ENCODE measurements at places on chromosomes 5 and 9.

DNA sequence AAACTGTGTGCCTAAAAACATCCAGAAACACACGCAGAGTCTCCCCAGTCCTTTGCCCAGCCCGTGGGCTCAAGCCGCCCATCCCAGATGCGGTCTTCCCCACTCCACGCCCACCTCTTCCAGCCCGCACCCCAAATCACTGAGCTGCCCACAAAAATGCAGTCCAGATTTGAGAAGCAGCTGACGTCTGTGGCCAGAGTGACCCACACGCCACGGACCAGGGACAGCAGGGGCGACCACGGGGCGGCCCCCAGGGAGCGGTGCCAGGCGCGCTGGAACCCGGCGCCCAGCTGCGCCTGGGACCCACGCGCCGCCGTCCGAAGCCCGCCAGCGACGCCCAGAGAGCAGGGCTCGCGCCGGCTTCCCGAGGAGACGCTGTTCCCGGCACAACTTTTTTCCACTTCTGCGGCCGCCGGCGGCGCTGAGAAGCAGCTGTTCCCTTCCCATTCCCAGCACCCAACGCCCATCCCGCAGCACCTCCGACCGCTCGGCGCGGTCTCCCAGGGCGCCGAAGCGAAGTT lies 674 bp downstream of the LHFPL2 start:
- no peak for DNase-seq

DNA sequence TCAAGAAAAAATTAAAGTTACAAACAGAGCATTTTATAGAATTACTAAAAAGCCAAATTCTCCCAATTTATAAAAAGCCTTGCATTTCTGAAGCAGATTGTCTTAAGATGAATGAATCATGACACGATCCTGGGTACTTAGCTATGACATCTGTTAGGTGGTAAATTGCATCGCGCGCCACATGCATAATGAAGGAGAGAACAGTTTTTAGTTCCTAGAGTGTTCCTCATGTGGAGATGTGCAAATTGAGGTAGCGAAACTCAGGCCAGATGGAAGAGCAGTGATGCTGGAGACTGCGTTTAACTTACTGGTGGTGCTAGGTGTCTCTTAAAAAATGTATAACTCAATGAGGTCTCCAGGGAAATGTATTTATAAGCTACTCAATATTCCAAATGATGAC lies 516.1 kb downstream of the EFNA5 start:
- DNase-seq = no peak

- DNase-seq = no peak
Observed at GRCh38 chr5:43432486-43433375, 20.5 kb upstream of the CCL28 start.

GRCh38 chr5:91562922-91563321 lies 179.8 kb upstream of the ARRDC3 start:
- no peak for DNase-seq

GRCh38 chr9:127163409-127163808 lies 41.0 kb upstream of the ANGPTL2 start:
- no peak for DNase-seq

GRCh38 chr5:171820561-171820960 lies 34.9 kb downstream of the SMIM23 start:
- no peak for DNase-seq

GRCh38 chr9:16307626-16308195 lies 562.8 kb downstream of the BNC2 start:
- no peak for DNase-seq

- no peak for DNase-seq
Observed at GRCh38 chr5:10712574-10713366, 48.3 kb downstream of the DAP start.

DNA sequence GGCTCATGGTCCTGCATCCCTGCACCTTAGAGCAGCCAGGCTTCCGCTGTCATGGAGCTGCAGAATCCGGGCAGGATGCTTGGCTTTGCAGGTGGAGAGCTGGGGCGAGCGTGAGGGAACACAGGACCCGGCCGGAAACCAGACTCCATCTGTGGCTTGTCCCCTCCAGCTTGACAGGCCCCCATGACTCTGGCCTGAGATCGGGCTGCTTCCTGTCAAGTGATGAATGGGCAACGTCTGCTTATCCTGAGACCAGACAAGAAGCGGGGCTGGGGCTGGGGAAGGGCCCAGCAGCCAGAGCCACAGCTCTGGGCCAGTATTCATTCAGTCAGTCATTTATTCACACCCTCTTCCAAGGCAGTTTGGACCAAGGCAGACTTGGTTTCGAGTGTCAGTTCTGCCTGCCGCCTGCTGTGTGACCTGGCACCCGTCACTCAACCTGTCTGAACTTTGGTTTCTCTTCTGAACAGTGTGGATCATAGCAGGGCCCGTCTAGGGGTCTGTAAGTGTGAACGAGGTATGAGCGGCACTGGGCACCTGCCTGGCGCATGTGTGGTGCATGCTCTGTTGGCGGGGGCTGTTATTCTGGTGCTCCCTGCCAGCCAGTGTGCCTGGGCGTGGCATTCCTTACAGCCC lies 37.5 kb downstream of the NEK6 start:
- no peak for DNase-seq

GRCh38 chr5:133340002-133340755 lies 272.2 kb downstream of the FSTL4 start:
- DNase-seq = no peak

DNA sequence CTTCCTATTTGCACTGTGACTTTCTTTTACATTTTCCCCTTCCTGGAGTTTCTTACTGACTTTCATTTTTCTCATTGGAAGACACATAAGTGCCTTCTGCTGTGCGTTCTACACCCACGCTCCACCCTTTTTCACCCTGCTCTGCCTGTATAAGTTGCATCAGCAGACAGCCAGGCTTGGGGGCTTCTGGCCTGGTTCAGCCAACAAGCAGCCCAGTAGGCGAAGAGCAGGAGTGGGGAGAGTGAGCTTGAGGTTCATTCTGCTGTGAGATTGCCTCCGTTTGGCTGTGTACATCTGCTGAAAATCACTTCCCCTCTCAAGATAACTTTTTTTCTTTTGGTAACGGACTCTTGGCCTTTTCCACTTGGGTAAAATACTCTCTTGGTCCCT lies 38.4 kb downstream of the RASGRF2 start:
- no peak for DNase-seq

GRCh38 chr9:109619310-109619709 lies 121.2 kb upstream of the PTPN3 start:
- DNase-seq = no peak

DNA sequence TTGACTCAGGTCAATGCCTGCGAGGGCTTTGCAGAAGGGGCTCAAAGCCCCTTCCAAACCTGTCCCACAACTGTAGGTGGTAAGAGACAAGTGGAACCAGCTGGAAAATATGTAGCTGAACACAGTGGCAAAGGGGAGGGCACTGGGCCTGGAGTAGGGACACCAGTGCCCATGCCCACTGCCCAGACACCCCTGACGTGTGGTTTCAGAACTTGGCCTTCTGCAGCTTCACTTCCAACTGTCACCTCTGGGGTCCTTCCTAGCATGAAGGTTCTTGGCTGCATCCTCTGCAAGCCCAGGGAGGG lies 233.1 kb upstream of the IRX1 start:
- no peak for DNase-seq

DNA sequence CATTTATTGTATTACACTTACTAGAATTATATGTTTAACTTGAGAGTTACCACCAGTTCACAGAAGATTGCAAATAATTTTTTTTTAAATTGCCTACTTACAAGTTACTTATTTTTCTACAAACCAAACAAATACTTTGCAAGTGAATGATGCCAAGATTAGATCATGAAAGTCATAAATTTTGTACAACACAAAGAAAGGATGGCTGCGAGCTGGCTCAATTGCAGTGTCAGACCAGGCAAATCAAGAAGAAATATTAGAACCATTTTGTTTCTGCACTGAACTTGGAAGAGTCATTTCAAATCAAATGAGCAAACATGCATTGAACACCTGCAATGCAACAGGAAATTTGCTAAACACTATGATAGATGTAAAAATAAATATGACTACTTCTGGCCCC lies 97.3 kb downstream of the PLCXD3 start:
- DNase-seq = no peak

- no peak for DNase-seq
Observed at GRCh38 chr9:97571664-97572063, 61.5 kb downstream of the TSTD2 start.

GRCh38 chr5:171858303-171858702 lies 72.7 kb downstream of the SMIM23 start:
- DNase-seq = no peak

GRCh38 chr5:123180178-123180577 lies 91.1 kb downstream of the PRDM6 start:
- DNase-seq = no peak

GRCh38 chr9:133560311-133560710 lies 25.8 kb downstream of the ADAMTSL2 start:
- no peak for DNase-seq

DNA sequence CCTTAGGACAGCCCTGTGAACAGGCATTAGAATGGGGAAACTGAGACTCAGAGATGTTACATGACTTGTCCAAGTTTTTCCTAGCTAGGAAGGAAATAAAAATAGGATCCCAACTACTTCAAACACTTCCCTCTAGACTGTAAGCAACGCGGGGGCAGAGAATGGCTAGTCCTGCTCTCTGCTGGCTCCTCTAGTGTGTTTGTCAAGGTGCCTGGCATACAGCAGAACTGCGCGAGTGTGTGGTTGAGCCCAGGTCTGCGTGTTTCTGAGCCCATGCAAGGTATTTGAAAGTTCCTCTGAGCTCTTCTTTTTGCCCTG lies 152.5 kb downstream of the MACROH2A1 start:
- no peak for DNase-seq

DNA sequence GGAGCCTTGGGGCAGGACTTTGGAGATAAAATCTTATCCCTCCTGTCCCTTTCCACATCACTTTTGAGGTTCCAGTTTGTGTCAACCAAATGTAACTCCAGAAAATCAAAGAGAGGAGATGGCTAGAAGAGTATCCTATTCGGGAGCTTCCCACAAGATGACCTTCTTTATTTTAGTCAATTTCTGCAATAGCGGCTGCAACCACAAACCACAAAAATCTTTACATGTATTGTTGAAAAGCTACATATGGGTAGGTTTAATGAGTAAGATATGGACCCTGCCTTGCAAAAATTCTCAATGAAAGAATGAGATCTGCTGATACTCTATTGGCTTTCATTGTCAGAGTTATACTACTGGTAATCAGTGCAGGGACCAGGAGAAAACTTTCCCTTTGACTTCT lies 92.2 kb upstream of the MAMDC2 start:
- DNase-seq = no peak

- no peak for DNase-seq
Observed at GRCh38 chr5:172175263-172175719, 12.7 kb downstream of the STK10 start.

DNA sequence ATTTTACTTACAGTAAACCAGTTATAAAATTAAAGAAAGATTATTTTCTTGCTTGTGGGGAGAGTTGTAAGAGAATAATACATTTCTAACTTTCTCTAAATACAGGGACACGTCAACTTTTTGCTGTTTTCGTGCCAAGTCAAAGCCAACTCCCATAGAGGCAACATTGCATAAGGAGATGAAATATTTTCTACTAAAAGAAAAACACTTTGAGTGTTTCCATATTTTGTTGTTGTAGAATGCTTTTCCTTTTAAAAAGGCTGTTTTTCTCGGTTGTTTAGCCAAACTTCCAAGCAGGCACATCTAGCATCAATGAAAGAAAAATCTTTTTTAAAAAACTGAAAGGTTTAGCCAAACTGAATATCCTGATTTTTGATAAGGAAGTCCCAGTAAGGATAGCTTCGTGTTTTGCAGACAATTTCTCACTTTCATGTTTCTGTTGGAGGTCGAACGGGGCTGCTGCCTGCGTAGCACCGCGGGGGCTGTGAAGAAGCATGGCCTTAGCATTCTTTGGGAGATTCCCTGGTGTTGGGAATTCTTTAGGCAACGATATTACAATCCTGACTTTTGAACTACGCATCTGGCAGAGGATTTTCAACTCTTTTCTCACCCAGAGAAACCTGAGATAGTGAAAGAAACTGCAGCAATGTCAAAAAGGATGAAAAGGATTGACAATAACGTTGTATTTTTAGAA lies 108.1 kb upstream of the FBXL7 start:
- no peak for DNase-seq

DNA sequence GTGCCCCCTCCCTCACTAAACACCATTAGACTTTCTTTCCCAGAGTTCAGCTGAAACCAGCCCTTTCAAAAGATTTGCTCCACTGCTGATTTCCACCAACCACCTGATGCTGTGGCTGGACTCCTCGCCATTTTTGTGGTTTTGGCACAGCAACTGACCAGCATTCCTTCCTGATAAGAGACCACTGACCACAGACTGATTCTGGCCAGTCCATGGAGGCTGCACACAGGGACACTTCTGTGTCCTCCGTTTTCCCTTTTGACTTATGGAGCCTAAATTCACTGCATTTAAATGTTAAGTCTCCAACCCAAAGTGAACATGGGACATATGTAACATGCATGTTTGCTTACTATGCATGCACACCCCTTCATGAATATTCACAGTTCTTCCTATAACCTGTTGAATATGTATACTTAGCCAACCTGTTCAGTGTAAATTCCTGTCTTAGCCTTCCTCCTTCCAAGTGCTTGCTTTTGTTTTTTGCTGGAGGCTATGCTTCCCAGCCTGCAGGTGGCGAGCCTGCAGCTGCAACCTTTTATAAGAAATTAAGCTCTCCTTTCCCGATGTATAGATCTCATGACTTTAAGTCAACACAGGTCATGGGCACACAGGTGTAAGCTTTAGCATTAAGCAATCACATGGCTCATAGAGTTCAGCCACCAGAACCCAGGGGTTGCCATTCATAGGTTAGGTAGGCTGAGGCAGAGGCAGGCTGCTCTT lies 78.7 kb downstream of the ACTL7B start:
- DNase-seq = no peak

DNA sequence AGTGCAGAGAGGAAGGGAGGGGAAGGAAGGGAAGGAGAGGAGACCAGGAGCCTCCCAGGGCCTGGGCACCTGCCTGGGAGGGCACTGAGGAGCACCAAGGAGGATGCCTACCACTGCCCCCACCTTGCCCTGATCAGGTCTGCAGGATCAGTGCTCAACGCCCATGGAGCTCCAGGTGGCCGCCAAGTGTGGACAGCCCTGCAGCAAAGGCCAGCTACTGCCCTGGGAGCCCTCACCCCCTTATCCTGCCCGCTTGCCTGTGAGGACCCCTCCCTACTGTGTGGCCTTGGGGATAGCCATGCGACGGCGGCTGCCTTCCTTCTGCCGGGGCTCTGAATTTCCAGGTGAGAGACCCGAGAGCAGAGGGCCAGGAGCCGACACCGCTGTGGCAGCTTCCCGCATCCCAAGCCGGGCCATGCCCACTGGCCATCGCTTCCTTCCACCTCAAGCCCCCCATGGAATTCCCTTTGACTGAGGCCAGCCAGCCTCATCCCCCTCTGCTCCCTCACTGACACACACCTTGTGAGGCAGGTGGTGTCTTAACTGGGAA lies 12.4 kb downstream of the ADAMTS2 start:
- DNase-seq = no peak

- no peak for DNase-seq
Observed at GRCh38 chr5:132667761-132668705, 5.8 kb upstream of the IL4 start.

DNA sequence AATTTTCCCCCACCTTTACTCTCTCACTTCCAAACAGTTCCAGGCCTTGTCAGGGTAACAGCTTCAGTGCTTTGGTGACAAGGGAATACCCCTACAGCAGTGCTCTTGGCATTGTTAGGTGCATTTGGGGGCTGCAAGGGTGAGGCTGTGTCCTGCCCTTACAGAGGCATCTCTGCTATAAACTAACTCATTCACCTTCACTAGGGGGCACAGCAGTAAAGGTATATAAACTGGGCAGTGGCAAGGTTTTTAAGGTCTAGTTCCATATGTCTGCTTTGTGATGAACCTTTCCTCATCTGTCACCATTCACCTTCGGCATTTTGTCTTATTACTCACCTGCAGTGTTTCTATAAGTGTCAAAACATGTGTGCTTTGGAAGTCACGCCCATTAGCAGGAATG lies 79.1 kb upstream of the GPR151 start:
- DNase-seq = no peak

- no peak for DNase-seq
Observed at GRCh38 chr5:59569158-59569557, 324.4 kb downstream of the PDE4D start.

Data from cerebellar nuclear complex (tissue), 1 donor.